ENCODE measurements at places on chromosomes 16 and 17.
A peak's percentile ranks its signal among the peaks of the same experiment; 100 is the strongest.

- no peak for DNase-seq
Observed at GRCh38 chr16:11032922-11033291, 88.5 kb downstream of the CLEC16A start.

DNA sequence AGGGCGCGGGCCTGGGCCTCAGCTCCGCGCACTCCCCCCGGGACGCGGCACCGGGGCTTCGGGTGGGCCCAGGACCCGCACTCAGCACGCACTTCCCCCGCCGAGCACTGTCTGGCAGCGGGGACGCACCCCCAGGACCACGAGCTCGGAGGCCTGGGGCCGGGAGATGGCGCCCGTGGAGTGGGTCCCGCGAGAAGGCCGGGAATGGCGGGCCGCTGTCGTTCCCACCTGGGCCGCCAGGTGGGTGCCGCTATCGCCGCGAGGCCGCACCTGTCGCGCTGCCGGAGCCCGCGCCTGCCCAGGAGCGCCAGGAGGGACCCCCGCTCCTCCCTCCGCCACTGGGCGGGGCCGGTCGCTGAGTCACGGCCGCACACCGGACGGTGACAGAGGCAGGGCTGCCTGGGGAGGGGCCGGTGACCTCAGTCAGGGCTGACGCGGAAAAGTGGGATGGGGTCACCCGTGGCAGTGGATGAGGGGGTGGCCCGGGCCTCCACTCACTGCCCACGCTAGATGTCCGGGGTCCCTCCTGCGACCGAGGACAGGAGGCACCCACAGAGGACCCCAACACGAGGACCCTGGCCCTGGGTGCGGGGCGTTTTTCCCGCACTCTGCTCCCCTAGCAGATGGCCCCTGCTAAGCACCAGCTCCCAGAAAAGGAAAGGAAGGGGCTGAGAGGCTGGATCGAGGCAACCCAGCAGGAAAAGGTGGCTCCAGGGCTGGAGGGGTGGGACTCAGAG, 6.9 kb upstream of the ACTG1 start:
- DNase-seq: no peak

GRCh38 chr17:45430006-45430737, 2.5 kb downstream of the ARHGAP27 start:
- no peak for DNase-seq

DNA sequence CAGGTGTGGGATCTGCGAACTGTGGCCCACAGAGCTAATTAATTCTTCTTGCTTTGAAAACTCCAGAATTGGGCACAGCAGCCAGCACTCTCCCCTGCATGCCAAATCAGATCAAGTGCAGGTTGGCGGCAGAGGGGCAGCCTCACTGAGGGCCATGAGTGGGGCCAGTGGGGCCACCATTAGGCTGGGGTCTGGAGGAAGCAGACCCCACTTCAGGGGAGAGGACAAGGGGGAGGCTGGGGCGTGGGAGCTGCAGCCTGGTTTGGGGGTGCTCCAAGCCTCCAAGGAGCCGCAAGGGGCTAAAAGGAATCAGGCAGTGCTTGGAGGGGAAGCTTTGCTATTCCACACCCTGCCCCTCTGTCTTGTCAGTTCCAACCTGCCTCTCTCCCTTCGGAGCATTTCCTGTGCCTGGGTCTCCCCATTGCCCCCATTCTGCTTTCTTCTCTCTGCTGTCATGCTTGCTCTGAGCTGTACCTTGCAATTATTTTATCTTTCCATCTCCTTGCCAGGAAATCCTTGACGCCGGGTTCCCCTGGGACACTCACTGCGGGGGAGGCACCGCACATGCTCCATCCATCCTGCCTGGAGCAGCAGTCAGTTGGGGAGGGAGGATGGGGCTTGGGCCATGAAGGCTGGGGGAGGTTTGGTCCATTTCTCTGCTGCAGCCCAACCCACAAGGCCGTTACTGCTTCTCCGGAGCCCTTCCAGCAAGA, 3.3 kb upstream of the ABCC3 start:
- DNase-seq: no peak

DNA sequence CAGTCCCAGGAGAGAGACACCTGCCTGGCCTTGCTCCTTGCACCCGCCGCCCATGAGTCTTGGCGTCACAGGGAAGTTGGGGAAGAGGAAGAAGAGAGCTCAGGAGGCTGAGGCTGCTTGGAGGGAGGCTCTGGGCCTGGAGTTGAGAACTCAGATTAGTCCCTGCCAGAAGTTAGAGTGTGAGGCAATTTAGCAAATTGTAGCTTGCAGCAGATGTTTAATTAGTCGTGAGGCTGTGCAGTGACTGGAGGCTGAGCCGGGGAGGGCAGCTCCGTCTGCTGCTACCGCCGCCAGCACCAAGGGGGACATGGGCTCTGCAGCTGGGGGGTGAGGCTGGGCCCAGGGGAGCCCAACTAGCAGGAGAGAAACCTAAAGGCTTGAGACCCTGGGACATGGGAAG, 738.3 kb upstream of the EEF2KMT start:
- DNase-seq: no peak

- DNase-seq: no peak
Observed at GRCh38 chr17:44606658-44607057, 49.4 kb downstream of the FZD2 start.

GRCh38 chr17:67265436-67266019, 20.5 kb upstream of the HELZ start:
- DNase-seq: no peak

DNA sequence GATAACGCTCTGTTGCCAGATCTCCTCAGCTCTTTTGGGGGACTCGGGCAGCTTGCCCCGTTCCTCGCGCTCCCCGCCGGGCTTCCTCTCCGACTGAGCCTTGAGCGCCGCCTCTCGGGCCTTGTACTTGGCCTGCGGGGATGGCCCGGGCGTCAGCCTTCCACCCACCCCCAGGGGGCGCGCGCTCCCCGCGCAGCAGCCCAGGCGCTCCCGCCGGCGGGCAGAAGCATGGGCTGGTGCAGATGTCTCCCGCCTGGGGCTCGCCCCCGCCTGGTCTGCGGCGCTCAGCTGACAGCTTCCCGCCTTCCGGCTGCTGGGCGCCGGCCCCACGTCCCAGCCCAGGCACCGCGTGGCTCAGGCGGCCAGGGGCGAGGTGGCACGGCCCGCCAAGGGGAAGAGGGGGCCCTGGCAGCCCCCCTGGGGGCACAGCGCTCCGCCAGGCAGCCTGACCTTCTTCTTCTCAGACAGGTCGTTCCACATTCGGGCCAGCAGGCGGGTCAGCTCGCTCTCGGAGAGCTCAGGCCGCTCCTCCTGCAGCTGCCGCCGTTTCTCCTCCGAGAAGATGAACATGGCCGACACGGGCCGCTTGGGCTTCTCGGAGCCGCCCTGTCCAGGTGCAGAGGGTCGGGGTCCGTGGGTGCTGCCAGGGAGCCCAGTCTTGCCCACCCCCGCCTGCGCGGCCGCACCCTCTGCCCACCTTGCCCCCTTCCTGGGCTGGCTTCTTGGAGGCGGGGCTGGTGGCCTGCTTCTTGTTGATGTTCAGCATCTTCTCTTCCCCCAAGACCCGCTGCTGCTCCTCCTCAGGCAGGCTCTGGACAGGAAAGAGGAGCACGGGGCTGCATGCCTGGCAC, 8.9 kb downstream of the UBTF start:
- peak; percentile 96 for DNase-seq

DNA sequence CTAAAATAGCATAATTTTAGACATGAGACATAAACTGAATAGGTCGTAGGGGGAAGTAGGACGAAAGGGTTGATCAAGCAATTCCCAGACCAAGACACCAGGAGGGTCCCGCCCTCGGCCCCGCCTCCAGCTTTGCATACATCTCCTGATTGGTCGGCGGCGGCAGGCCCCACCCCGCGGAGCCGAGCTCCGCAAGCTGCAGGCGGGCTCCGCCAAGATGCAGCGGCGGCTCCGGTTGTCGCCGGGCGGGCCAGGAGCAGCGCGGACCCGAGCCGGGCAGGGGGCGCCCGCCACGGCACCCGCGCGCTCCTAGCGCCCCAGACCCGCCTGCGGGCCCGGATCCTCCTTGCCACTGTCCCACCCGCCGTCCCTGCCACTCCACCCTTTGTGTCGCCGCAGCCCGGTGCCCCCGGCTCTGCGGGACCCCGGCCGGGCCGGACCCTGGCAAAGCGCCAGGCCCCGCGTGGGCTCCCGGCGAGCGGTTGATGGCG, at the start of gene CDR2L:
Gene CDR2L, plus strand, starts transcription at position 215 of the 491 bp plus-strand sequence. CDS start 412 bp downstream, outside the sequence.
- peak; percentile 97 for DNase-seq

GRCh38 chr16:48450367-48450766, 65.2 kb upstream of the SIAH1 start:
- DNase-seq: no peak

- DNase-seq: no peak
Observed at GRCh38 chr16:78116946-78117345, 17.5 kb downstream of the WWOX start.

DNA sequence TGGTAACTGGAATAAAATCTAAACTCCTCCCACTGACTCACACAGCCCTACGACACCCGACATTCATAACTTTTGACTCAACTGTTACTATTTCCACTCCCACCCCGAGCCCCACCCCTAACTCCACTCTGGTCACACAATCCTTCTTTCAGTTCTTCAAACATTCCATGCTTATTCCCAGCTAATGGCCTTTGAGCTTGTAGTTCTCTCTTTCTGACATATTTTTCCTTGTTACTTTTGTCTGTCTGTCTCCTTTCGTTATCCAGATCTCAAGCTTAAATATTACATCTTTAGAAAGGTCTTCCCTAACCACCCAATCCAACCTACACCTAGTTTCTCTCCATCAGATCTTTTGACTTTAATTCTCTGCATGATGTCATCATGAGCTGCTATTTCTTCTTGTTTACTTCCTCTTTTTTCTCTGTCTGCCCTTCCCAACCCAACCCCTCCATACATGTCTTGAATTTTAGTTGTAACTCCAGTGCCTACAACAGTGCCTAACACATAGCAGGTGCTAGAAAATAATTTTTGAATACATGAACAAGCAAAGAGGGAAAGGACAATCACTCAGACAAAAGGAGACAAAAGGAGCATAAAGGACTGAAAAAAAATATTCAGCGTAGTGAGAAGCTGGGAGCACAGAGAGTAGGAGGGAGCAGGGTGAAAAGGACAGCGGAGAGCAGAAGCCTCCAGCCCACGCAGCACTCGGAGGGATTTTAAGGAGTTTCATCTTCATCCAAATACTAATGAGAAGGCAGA, 65.2 kb upstream of the SMIM36 start:
- no peak for DNase-seq

- DNase-seq: no peak
Observed at GRCh38 chr16:63530974-63531373, 1494.7 kb upstream of the CDH8 start.

GRCh38 chr17:78257810-78258322, 26.4 kb downstream of the TMEM235 start:
- no peak for DNase-seq

- DNase-seq: no peak
Observed at GRCh38 chr17:51161541-51161940, 4.7 kb upstream of the NME2 start.

DNA sequence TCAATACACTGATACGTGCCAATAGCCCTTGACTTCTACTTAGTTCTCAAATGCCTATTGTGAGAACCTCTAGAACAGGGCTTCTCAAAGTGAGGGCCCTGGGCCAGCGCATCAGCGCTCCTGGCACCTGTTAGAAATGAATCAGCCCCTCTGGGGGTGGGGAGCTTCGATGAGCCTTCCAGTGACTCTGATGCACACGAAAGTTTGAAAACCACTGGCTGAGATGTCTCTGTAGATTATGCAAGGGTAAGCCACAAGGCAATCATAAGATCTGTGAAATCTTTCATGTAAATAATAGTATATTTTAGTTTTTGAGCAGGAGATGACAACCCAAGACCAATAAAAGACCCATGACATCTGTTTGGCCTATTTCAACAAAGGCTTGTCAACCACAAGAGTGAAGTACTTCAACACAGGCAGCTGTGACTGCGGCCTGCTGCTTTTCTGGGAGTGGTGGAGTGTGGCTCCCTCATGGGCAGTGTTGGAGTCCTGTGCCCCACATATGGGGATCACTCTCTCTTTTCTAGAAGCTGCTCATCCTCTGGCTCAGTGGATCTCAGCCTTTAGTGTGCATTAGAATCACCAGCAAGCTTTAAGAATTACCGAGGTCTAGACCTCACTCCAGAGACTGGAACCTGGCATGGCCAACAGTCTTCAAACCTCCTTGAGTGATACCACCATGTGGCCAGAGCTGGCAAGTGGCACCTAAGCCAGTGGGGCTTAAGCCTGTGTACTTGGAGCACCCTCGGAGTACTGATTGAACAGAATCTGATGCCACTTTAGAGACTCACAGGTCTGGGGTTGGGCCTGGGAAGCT, 5.8 kb downstream of the MTHFSD start:
- DNase-seq: no peak

- DNase-seq: no peak
Observed at GRCh38 chr17:71937914-71938313, 182.9 kb upstream of the SOX9 start.

DNA sequence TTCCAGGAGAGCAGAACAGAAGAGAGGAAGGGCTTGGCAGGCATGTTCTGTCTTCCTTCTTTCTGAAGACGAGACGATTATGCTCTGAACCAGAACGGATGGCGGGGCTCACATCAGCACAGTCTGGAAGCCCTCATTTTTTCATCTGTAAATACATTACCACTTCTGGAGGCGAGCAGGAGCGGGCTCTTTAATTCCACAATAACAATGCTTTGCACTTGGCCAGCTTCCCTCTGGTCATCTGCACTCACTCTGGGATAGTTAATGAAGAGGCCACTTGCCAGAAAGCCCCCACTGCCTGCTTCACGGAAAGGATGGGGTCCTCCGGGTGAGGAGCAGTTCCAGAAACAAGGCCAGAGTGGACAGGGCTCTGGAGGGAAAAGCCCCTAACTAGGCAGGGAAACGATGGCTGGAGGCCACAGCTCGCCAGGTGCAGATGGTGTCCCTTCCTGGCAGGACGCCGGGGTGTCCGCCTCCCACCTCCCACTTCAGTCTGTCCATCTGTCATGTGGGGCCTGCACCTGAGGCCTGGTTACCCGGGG, 13.1 kb upstream of the BCAR1 start:
- no peak for DNase-seq

DNA sequence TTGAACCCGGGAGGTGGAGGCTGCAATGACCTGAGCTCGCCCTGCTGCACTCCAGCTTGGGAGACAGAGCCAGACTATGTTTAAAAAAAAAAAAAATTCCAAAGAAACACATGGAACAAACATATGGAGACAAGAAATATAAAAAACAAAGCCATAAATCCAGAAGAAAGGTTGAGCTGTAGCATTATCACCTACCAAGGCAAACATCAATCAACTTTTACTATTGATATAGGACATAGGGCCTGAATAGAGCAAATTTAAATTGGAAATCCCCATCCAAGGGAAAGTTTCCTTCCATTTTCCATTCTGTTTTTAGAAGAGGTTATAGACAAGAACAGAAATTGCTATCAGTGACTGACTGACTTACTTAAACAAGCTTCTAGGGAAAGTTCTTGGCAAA, 56.6 kb downstream of the SSH2 start:
- DNase-seq: no peak

GRCh38 chr16:88578446-88579313, 8.5 kb downstream of the ZC3H18 start:
- DNase-seq: no peak

DNA sequence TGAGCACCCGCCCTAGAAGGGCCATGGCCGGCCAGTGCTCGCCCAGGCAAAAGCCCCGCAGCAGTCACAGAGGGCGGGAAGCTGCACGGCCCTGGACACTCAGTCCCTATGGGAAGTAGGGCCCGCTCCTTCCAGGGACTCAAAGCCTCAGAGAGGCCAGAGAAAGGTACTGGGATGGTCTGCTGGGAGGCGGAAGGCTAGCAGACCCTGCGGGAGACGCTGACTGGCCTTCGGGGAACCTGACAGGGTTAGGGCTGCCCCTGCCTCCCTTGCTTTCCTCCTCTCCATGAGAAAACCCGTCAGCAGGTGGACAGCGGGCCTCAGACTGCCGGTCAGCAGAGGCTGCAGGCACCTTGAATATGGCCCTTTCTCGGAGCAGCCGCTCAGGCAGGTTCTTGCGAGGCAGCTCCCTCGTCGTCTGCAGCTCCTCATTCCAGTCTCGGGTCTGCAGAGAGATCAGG, 11.5 kb downstream of the CLUH start:
- DNase-seq: no peak

Data from HuH-7 (cell line).